ENCODE measurements at places on chromosomes 3 and 15. TPM values are rescaled to one million over a fixed set of nuclear protein-coding genes. Genes with fewer than 3 reads are reported as not detected.

MELTF gene
- total RNA-seq, result 13.8 TPM

SLC22A14 gene
- total RNA-seq, result not detected

CCR5 gene
- total RNA-seq, result not detected

LARP6 gene
- not detected for total RNA-seq

EXOG gene
- total RNA-seq, result 42.3 TPM

SLC24A1 gene
- 21.6 TPM for total RNA-seq

UMPS gene
- total RNA-seq, result 29.3 TPM

TMCO5A gene
- total RNA-seq, result not detected

TNFAIP8L3 gene
- not detected for total RNA-seq

MEIS2 gene
- total RNA-seq, result 31.0 TPM

CACNA2D2 gene
- 0.21 TPM for total RNA-seq

MEX3B gene
- total RNA-seq, result 5.8 TPM

GRCh38 chr15:82993144-82993543 is 7.1 kb downstream of the RAMAC start:
- DNase-seq, result no peak

DNA sequence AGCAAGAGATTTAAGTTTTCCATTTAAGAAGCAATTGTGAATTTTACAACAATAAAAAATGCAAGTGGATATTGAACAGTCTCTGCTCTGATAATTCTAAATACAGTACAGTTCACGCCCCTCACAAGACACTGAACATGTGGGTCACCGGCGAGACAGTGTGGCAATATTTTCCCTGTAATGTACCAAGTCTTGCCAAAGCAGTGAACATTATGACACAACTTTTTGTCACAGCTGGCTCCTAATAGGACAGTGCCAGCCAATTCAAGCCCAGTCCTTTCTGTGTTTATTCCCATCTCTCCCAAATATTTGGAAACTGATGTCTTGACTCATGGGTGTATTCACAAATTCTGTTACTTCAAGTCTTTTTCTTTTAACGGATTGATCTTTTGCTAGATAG is 62.3 kb downstream of the PPARG start:
- DNase-seq, result no peak

GRCh38 chr3:175260145-175260794 is 401.1 kb downstream of the NAALADL2 start:
- DNase-seq, result no peak

DNA sequence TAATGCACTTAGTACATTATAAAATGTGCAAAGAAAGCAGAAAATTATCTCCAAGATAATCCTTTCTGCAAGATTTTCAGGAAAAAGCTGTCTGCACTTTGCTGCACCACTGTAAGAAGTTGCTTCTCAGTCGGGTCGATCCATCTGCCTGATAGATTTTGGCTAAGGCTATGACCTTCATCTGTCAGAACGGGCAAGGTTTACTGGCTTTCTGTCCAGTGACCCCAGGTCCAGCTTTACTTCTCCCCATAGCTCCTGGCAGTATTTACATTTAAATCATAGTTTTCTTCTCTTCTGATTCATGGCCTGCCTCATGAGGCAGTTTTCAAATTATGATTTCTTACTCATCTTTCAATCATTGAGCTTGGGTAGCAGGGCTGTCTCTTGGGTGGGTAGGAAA is 422.7 kb downstream of the EPHB1 start:
- DNase-seq, result no peak

GRCh38 chr15:37100109-37100965 is at the start of gene MEIS2:
TSS of gene MEIS2 (minus strand) at chr15:37100549. CDS start at chr15:37099466, 1,083 bp downstream.
- DNase-seq, result peak; percentile 89

GRCh38 chr15:63602595-63602994 is 5.4 kb downstream of the FBXL22 start:
- DNase-seq, result no peak

DNA sequence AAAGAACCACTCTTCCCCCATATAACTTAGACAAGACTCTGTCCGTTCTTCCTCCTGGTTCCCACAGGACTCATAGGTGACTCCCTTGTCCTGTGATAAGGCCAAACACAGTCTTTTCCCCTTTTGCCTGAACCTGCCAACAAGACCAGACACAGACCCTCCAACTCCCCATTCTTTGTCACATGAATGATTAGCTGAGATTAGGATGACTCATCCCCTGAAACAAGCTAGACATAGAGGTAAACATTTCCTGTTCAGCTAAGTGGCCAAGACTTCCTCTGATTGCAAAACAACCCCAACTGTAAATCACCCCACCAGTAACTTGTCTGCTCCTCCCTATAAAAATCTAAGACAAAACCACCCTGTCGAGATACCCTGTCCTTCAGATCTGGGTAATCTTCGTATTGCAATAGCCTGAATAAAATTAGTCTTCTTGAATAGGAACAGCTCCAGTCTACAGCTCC is 11.4 kb upstream of the HTR3E start:
- no peak for DNase-seq

DNA sequence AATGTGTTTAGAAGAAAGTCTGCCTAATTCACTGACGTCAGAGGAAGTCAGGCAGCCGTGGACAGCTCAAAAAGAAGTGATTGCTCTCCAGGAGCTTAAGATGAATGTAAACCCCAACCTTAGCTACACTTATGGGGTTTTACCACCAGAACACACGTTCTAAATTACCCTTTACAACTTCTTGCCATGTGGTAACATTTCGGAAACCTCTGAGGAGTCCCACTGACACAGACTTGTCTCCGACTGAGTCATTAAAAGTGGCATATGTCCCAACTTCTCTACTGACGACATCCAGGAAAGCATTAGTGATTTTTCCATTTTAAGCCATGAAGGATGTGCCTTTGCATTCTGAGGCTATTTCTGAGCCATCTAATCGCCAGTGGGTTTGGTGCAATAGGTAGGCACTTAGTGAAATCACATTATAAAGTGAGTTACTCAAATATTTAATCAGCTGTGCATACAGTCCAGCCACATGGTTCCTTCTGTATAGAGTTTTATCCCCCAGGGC is 32.4 kb downstream of the C2CD4A start:
- no peak for DNase-seq

- DNase-seq, result no peak
These were observed 5.7 kb upstream of the HLTF start for GRCh38 chr3:149091983-149092382.

DNA sequence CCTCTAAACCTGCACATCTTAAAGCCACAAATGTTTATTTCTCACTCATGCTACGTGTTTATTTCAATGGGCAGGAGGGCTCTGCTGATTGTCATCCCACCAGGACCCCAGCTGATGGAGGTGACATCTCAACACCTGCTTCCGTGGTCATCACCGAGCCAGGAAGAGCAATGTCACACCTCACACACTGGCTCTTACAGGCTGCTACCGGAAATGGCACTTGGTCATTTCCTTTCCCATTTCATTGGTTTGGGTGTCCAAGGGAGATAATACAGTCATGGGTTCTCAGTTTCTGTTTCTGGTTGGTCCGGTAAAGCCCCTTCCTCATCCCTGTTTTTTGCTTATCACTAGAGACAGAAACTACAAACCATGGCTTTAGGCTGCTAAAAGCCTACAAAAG is 41.9 kb downstream of the ABHD2 start:
- no peak for DNase-seq

- DNase-seq, result no peak
These were observed 406.5 kb upstream of the CDIN1 start for GRCh38 chr15:36172955-36173354.

DNA sequence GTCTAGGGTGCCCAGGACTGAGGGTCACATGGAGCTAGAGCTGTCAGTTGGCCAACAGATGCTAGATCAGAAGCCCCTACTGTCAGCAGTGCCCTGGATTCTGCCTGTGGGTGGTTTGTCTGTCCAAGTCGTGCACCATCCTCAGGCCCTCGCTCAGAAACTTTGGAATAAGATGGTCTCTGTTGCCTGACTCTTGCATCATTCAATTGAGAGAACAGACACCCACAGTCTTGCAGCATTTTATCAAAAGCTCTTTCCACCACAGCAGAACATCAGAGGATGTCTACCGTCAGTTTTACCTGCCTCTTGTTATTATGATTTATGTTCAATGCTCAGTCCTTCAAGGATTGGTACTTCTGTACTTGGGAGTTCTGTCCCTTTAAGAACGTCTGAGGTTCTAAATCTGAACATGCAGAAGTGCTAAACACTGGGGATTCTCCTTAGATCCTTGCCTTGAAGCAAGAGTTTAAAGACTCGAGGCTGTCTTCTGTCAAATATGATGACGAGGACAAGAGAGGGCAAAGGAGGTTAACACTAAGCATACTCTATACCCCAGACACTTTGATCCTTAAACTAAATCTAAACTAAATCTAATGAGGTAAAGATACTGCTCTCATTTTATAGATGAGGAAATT is 4.8 kb downstream of the AQP9 start:
- no peak for DNase-seq

- DNase-seq, result no peak
These were observed 153.8 kb downstream of the MTHFS start for GRCh38 chr15:79743032-79743431.

DNA sequence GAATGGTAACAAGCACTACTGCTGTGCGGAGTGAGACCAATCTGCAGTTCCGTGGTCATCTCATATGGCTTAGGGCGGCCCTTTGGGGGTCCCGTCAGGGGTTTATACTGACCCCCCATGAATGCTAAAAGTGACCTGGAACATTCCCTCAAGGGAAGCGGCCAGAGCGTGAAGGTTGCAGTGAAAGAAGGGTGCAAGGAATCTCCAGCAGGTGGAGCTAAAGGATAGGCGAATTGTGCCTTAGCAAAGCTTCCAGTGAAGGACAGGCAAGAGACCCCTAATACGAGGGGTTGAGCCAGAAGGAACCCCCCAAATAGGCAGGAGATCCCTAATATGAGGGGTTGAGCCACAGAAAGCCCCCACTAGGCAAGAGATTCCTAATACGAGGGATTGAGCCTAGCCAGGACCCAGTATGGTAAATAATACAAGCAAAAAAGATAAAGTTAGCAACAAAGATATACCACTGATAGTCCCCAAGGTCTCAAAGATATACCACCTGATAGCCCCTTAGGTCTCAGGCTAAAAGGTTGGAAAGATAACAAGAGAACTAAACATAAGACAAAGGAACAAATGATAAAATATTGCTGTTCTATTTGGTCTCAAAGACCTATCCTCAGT is 32.8 kb downstream of the ZNF589 start:
- DNase-seq, result peak; percentile 76

GRCh38 chr15:67103869-67104268 is 38.5 kb downstream of the SMAD3 start:
- DNase-seq, result no peak

DNA sequence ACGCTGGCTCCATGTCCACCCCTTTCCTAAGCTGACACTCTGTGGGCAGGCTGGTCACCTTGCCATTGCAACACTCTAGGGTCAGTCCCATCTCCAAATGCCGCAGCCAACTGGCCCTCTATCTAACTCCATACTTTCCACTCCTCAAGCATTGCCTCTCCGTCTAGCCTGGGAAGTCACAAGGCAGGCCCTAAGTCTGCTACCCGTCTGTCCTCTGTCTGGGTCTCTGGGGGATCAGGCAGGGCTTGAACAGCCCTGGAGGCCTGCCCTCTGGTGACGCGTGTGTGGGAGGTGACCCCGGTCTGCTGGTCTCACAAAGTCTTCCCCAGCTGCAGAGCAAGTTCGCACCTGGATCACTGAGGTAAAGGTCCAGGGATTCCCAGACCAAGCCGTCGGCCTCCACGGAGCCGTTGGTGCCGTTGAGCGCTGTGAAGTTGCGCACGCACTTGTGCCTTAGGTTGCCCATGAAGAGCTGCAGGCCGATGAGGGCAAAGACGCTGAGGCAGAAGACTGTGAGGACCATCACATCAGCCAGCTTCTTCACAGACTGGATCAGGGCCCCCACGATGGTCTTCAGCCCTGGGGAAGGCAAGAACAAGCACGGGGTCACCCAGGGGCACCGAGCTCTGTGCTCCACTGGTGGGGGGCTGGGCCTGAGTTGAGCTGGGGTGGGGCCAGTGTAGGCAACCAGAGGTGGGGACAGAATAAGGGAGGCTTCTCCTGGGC is 39.9 kb downstream of the SCN5A start:
- no peak for DNase-seq

- no peak for DNase-seq
These were observed 45.4 kb downstream of the ZDHHC19 start for GRCh38 chr3:196165850-196166249.

- no peak for DNase-seq
These were observed 110.4 kb downstream of the ADAMTSL3 start for GRCh38 chr15:83764201-83764838.

GRCh38 chr3:123971406-123971805 is 10.4 kb upstream of the CCDC14 start:
- DNase-seq, result no peak

DNA sequence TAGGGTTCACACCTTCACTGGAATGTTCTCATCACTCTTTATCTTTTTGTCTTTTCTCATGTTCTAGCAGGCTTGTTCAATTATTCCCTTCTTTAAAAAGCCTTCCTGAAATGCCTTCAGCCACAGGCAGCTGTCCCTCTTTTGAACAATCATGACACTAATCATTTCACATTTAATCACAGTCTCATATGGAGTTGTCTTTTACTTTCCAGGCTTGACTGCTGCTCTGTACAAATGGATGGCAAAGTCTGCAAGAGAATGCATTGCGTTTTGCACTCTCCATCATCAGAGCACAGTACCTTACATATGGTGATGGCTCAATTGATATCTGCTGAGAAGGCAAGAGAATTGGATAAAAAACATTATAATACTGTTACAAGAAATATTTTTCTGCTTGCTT is 529.8 kb downstream of the DIPK2A start:
- DNase-seq, result no peak

DNA sequence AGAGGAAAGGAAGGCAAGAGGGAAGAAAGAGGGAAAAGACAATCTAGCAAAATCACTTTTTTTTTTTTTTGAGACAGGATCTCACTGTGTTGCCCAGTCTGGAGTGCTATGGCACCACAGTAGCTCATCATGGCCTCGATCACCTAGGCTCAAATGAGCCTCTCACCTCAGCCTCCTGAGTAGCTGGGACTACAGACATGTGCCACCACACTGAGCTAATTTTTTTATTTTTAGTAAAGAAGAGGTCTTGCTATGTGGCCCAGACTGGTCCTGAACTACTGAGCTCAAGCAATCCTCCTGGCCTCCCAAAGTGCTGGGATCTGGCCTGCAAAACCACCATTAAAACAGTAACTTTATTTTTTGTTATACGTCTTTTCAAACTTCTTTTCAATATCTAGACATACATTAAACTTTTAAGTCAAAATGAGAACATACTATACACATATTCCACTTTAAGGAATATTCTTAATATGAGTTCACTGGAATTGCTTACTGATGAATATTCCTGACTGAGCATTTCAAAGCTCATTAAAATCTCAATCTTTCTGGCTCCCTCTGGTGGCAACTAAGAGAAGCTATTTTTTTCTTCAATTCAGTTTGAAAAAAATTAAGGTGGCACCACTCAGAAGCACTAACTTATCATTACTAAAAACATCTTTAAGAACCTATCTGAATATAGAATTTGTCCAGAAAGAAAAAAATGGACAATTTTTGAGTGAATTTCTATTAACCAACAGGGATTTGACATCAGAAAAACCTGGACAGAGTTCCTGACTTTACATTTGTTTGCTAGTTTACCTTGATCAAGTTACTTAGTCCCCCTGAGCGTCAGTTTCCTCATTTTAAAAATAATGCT is 40.9 kb downstream of the UACA start:
- DNase-seq, result peak; percentile 45

DNA sequence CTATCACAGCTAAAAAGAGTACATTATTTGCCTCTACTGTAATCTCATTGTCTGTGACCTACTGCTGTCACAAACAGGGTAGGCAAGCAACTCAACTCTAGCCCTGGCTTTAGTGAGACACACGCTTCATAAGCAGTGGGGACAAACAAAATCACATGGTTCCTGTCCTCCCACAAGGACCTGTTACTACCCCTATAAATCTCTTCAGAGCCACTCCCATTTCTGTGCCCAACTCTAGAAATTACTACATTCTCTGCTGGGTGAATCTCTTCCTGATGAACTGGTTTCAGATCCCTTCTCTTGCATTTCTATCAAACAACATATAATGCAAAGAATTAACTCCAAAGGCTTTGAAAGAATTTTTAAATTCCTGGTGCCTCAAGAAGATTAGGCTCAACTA is 117.3 kb downstream of the DMXL2 start:
- no peak for DNase-seq
